Cortex of kidney (tissue), 1 donor: ENCODE measurements at places on chromosomes 4 and X.

DNA sequence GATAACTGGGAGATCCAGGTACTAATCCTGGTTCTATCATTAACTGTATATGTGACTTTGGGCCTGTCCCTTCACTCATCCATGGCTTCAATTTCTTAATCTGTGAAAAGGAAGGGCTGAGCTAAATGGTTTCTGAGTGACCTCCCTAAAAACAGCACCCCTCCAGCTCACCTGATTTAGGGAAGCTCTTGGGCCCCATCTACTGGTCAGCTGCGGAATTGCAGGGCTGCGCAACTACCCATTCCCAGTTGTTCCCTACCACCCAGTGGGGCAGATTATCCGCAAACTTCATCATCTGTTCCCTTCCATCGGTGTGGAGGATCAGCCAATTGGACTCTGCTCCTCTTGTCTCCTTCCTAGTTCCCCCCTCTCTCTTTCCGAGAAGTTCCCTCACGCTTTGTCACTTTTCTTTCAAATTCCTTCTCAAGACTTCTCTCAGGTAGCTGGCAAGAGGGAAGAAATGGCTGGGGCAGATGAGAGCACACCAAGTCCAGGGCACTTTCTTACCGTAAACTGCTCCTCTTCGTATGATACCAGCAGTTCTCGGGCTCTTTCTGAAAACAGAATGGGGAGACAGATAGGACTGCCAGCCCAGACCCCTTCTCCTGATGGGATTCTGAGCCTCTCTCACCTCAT is 5.8 kb downstream of the LAS1L start:
- no peak for DNase-seq

DNA sequence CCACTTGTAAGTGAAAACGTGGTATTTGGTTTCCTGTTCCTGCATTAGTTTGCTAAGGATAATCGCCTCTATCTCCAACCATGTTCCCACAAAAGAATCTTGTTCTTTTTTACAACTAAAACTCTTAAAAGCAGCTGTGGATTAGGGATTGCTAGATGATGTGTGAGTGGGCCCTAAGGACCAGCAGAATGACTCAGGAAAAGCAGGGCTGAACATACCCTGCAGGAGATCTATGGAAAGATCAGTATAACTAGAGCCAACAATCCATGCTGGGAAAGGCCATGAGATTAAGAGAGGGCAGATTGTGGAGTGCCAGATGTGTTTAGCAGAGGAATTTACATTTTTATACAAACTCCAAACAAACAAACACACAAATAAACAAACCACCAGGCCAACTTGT is 128.4 kb upstream of the TMEM164 start:
- no peak for DNase-seq

- DNase-seq, result no peak
Measured at GRCh38 chr4:88793475-88793874, 95.8 kb upstream of the NAP1L5 start.

DNA sequence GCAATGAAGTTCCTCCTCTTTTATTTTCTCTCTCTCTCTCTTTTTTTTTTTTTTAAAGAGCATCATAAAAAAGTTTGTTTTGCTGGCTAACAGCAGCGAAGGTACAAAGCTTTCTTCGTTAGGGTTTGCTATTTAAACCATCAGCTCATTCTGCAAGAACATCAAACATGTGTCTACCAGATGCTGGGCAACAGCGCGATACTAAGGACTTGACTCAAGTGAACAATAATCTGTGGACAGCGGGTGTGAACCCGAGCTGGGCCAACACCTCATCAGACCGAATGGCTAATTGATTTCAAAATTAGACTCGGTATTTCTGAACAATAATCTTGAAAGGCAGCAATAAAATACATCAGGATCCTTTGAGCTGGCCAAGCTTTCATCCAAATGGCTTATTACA is 246.4 kb downstream of the FBXO8 start:
- DNase-seq, result no peak

DNA sequence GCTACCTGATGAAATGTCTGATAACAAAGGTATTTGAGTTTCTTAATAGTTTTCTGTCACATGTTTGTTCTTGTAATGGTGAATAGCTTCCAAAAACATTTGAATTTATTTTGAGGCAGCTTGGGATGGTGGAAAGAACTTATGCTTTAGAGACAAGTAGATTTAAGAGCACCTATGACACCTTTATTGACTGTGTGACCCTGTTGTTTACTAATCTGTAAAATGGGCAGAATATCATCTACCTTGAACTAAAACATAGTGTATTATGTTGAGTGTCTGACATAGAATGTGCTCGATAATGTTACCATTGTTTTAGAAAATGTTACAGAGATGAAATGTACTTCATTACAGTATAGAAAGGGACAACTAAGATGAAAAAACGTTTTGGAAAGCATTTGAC is 24.9 kb downstream of the STAG2 start:
- no peak for DNase-seq

DNA sequence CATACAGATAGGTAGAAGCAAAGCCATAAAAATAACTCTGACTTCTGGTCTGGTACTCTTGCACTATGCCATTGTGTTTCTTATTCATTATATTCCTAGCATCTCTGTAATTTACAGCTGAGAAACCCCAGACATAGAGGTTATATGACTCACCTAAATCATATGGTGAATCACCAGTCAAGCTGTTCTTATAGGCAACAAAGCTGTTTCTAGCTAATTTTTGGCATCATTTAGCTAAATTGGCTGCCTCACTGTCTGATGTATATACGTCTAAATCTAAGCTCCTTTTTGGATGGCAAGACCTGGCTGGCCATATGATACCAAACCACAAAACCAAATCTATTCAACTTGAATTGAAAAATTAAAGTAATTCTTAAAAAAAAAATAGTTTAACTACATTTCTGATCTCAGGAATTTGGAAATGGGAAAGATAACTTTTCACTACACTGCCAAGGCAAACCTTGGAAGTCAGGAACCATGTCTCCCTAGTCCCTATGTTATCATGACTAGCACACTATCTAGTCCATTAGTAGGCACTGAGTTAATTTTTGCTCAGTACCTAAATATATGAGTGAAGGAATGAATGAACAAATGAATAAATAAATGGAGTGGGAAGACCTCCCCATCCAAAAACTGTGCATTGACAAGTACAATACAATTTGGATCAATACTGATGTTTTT is 41.3 kb upstream of the STAG2 start:
- DNase-seq, result no peak

- DNase-seq, result no peak
Measured at GRCh38 chr4:129213692-129214091, 117.7 kb downstream of the C4orf33 start.

DNA sequence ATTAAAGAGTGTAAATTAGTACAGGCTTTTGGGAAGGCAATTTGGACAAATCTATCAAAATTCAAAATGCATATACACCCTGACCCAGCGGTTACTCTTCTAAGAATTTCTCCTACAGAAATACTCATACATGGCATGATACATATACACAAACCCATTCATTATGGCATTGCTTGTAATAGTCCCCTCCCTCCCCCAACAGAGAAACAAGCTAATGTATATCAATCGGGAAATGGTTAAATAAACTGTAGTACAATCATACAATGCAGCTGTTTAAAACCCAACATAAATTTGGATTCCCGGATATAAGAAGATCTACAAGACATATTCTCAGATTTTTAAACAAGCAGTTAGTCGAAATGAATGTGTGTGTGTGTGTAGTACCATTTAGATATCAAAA is 808 bp downstream of the HUWE1 start:
- DNase-seq, result no peak

DNA sequence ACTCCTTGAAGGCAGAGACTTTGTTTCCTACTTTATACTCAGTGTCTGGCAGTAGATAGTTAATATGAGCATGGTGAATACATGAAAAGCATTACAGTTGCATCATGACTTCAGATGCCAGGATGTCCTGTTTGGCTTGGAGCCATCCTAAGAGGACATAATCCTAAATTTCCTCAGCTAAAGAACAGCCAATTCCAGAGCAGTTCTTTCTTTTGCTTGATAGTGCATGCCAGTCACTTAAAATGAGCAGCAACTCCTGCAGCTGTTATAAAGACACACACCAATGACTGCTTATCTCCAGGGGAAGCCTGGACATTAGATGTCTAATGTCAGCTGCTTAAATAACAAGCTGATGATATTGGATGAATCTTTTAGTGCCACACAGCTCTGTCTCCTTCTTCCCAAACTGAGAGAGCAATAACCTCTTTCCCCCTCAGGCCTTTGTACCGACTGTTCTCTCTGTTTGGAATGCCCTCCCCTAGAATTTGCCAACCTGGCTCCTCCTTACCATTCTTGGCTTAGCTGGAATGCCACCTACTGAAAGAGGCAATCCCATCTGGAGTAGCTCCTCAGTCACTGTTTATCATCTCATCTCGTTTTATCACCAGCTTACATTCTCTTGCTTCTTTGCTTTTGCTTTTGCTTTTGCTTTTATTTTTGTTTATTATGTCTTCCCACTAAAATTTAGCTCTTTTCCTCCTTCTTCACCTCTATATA is 100.8 kb upstream of the USP38 start:
- no peak for DNase-seq

GRCh38 chr4:16496501-16496900 is 270.2 kb upstream of the TAPT1 start:
- DNase-seq, result no peak

DNA sequence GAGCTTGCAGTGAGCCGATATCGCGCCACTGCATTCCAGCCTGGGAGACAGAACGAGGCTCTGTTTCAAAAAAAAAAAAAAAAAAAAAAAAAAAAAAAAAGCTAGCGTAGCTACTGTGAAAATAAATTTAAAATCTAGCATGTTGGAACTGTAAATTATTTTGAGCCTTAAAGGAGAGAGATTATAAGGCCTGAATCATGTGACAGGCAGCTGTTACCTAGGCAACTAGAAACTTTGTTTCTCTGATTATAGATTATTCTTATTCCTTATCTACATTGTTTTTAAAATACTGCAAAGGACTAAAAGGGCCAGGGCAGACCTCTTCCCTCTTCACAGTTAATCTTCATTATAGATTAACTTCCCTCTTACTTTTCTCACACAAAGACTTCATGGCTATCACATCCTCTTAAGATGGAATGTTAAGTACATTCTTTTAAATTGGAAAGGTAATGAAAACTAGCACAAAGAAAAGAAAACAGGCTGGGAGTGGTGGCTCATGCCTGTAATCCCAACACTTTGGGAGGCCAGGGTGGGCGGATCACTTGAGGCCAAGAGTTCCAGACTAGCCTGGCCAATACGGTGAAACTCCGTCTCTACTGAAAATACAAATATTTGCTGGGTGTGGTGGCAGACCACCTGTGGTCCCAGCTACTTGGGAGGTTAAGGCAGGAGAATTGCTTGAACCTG is 21.1 kb upstream of the PDS5A start:
- no peak for DNase-seq

- no peak for DNase-seq
Measured at GRCh38 chrX:46569621-46570020, 3.9 kb upstream of the CHST7 start.

DNA sequence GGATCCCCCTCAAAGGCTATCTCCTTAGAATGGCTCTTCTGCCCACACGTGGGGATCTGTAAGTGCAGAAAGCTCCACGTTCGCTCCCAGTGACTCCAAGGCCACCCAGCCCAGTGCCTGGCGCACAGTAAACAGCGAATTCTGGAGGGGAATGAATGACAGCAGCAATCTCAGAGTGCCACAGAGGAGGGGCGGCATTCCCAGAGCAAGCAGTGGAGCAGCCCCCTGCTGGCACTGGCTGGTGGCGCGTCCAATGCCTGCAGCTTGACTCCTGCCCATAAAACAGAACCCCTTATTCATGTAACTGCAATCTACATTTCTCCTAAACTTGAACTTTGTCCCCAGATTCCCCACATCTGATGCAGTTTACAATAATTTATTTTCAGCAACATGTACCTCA is 6.9 kb upstream of the HELT start:
- no peak for DNase-seq

- DNase-seq, result no peak
Measured at GRCh38 chr4:25283948-25284347, 28.6 kb upstream of the ZCCHC4 start.

- no peak for DNase-seq
Measured at GRCh38 chr4:80138551-80139538, 58.5 kb upstream of the PRDM8 start.

DNA sequence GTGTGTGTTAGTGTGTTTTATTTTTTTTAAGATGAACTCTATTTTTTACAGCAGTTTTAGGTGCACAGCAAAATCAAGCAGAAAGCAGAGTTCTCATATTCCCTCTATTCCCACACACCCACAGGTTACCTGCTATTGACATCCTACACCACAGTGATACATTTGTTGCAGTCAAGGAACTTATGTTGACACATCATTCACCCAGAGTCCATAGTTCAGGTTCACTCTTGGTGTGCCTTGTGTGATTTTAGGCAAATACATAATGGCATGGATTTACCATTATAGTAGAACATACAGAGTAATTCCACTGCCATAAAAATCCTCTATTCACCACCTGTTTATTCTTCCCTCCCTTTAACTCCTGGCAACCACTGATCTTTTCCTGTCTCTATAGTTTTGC is 28.7 kb downstream of the DIAPH2 start:
- DNase-seq, result no peak

DNA sequence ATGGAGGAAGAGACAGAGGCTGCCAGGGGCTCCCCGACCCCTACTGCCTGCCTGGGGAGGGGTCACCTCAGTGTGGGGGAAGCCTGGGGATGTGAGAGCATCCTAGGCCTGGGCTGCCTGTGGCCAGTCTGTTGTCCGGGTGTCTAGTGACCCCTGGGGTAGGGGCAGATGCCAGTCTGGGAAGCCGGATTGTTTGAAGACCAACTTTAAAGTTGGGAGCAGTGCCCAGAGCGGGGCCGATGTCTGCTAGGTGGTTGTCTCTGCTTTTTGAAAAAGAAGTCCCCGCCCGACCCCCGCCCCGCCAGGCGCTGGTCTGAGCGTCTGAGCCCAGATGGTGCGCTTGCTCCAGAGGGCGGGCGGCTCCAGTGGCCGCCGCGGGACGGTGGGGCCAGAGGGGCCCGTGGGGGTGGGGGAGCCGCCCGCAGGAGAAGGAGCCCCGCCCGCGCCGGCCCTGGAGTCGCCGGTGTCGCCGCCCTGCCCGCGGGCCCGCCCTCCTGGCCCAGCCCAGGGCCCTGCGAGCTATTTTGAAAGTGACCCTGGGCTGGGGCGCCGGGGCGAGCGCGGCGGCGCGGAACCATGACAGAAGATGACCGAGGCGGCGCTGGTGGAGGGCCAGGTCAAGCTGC is at the start of gene DOK7:
TSS of gene DOK7 (plus strand) at position 517 of the 626 bp plus-strand sequence. CDS start at position 587, 70 bp downstream.
- no peak for DNase-seq

DNA sequence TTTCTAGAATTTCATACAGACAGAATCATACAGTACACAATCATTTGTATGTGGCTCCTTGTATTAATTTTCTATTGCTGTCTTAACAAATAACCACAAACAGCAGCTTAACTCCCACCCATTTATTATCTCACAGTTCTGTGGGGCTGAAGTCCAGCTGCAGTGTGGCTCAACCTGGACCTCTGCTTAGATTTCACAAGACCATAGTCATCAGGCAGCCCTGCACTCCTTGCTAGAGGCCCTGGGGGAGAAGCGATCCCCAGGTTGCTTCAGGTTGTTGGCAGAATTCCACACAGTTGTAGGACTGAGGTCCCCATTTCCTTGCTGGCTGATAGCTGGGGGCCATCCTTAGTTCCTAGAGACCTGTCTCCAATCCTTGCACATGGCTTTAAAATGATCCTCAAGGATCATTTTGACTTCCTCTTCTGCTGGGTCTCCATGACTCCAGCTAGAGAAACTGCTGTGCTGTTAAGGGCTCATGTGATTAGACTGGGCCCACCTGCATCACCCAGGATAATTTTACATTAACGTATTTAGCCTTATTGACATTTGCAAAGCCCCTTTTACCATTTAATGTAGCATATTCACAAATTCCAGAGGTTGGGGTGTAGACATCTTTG is 60.9 kb upstream of the SMAD1 start:
- DNase-seq, result no peak
